Fibroblast of villous mesenchyme (primary cell): ENCODE measurements at places on chromosomes 11 and 22. TPM values are rescaled to one million over a fixed set of nuclear protein-coding genes. Genes with fewer than 3 reads are reported as not detected.

- DNase-seq = no peak
Measured at GRCh38 chr11:114085965-114086793, 26.7 kb downstream of the ZBTB16 start.

Gene OR2AG2
- total RNA-seq = under 0.01 and 0.32 TPM in 2 replicates

- no peak for DNase-seq
Measured at GRCh38 chr11:106842134-106842533, 176.1 kb downstream of the GUCY1A2 start.

GRCh38 chr11:34646431-34646830, 25.5 kb downstream of the EHF start:
- no peak for DNase-seq

DNA sequence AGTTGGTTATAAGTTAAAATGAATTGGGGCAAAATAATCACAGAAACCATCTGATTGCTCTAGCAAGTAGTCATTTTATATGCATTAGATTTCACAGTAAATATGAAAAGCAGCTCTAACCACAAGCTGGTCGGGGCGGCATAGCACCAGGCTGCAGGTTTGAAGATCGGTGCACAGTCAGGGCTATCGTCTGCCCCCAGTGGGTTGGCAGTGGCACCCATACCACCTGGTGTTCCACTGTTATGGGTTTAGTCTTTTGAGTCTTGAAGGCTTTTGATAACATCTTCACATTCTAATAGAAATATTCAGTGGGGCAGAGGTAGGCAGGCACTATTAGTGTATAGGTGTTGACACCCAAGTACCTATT, 62.1 kb downstream of the GRK3 start:
- DNase-seq = no peak

Gene SLC22A6
- not detected in 2 replicates for total RNA-seq

Gene IGLL5
- total RNA-seq = not detected in 2 replicates

DNA sequence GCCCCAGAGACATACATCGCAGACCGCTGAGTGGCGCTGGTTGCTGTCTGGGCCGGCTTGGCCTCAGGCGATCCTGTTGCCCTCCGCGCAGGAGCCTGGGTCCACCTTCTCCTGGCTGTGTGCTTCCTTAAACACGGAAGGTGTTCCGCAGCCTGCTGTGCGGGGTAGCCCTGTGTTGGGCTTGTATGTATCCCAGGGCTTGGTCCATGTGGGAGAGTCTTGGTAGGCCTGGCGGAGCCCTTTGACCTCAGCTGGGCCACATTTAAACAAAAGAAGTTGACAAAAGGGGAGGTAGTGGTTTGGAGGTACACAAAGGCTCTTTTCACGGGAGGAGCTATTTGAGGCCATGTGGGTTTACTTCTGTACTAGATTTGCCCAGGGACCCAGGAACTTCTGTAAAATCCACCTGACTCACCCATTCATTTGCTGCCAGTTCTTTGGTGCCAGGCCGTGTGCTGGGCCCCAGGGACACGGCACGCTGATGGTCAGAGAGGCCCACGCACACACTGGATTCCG, 11.0 kb upstream of the GRAMD4 start:
- no peak for DNase-seq

- DNase-seq = peak; percentile 8
Measured at GRCh38 chr11:45155058-45155551, 8.7 kb downstream of the PRDM11 start.

DNA sequence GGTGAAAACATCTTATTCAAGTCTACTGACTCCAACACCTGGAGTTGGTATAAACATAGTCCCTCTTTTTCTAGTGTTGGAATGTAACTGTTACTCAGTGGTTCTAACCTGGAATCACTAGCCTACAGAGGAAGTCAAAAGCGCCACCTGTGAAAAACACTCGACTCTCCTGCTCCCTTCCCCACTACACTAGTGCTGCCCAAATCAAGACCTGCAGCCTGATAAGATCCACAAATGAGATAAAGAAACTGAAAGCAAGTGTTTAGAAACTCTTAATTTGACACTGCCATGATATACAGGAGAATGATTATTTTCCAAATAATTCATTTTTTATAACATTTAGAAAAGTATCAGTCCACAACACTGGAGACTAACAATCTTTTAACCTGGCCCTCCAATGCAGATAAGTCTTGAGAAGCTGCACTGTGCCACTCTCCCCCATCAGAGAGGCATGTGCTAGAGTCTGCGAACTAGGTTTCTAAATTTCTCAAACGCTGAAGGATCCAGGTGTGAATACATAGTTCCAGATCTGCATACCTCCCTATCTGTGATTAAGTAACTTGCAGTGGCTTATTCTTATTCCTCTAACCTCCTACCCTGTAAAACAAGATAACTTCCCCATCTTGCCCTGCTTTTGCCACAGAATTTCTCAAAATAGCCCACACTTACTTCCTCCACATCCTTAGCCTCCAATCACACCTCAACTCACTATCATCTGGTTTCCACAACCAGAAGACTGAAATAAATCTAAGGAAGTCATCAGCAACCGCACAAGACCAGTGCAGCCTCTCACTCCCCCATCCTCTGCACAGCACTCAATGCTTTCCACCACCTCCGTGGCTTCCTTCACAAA, 88.1 kb downstream of the RRAS2 start:
- DNase-seq = no peak

Gene SYNGR1
- total RNA-seq = 8.6 and 12.2 TPM in 2 replicates

GRCh38 chr11:64647019-64647779, 56.2 kb downstream of the SLC22A12 start:
- DNase-seq = no peak

DNA sequence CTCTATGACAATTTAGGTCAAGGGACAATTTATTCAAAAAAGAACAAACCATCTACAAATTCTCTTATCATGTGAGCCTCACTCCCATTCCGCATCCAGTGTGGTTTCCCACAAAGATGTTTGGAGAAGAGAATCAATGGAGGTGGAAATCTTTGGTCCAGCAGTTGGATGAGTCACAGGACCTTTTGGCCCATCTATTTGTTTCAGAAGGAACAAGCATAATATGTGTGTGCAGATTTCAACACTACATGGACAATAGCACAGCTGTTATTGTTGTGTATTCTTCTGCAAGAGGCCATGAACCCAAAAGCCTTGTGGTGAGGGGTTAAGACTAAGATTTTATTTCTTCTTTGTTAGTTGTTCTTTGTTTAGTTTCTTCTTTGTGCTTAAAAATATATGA, 61.6 kb downstream of the OR10A6 start:
- no peak for DNase-seq

Gene HOATZ
- total RNA-seq = not detected in 2 replicates

- peak; percentile 89 for DNase-seq
Measured at GRCh38 chr11:86955361-86956120, at the start of gene FZD4. TSS of gene FZD4 (minus strand) at chr11:86955395. CDS start at chr11:86955085, 310 bp downstream.

Gene NXPE2
- not detected in 2 replicates for total RNA-seq

DNA sequence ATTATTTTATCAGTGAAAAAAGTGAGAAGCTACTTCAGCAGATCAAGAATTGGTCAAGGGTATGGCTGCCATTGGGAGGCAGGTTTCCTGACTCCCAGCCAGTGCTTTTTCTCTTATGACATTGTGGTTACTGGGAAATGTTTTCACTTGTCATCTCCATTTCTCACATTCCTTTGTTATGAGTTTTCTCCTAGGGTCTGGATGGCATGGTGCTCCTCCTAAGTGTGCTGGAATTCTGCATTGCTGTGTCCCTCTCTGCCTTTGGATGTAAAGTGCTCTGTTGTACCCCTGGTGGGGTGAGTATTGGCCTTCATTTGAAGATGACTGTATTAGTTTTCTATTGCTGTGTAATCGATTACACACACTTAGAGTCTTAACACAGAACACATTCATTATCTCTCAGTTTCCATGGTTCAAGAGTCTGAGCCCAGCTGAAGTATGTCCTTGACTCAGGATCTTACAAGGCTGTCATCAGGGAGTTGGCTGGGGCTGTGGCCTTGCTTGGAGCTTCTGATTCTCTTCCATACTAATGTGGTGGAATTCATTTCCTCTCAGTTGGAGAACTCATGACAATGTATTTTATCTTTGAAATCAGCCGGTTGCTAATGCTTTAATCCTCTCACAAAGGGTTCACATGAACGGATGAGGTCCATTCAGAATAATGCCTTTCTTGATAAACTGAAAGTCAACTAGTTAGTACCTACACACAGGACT, 21.0 kb upstream of the MS4A6E start:
- peak; percentile 2 for DNase-seq

GRCh38 chr11:7170431-7170830, 81.3 kb upstream of the SYT9 start:
- DNase-seq = peak; percentile 12

DNA sequence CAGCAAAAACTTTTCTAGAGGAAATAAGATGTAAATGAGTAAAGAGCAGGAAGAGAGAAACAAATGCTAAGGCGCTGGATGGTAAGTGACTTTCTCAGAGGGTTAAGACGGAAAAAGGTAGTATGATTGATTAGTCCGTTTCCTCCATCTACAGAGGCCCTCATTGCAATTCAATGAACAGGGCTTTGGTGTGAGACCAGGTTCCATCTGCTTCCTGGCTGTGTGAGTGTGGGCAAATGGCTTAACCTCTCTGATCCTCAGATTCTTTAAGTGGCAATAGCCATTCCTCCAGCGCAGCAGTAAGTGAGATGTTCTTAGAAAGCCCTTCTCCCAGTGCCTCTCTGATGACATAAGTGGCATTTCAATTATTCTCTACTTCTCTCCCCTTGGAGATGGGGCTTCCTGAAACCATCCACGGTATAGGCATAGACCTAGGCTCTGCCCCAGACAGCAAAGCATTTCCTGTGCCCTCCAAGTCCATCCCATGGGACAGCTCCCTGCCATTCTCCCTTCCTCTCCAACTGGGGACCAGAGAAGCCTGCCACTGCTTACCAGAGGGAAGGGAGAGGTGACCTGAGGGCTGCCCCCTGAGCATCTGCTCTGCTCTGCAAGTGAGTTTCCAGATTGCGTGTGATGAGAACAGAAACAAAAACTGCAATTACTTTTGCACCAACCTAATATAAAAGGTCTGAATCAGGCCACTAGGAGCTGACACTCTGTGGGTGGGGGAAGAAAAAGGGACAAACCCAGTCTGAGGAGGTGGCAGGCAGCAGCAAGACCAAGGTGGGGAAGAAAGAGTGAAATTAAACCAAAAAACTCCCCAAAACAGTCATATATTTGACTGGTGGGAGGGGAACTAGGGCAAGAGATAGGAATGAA, 12.7 kb upstream of the CD44 start:
- no peak for DNase-seq

Gene SMTNL1
- not detected in 2 replicates for total RNA-seq

Gene TMEM225
- total RNA-seq = not detected in 2 replicates

Gene FAM180B
- total RNA-seq = not detected in 2 replicates

Gene LRRC10B
- not detected in 2 replicates for total RNA-seq

DNA sequence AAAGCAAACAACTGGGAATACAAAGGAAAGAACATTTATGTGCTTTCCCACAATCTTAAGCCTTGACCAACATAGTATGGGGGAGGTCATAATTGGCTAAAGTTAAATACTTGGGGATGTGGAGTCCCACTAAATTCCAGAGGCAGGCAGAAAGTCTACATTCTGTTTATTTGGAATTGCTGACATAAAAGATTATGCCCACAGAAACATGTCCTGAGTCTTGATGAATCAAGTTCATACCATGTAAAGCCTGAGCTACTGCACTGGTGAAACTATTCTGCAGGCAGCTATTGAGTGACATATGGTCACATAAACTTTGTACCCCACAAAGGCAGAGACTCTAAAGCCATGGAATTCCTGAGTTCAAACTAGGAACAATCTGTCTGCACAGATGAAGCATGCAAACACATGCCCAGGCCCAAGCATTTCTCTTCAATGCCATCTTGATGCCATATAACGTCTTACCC, 69.9 kb upstream of the CHRM4 start:
- DNase-seq = no peak

- no peak for DNase-seq
Measured at GRCh38 chr11:33980897-33981296, 70.6 kb upstream of the CAPRIN1 start.

DNA sequence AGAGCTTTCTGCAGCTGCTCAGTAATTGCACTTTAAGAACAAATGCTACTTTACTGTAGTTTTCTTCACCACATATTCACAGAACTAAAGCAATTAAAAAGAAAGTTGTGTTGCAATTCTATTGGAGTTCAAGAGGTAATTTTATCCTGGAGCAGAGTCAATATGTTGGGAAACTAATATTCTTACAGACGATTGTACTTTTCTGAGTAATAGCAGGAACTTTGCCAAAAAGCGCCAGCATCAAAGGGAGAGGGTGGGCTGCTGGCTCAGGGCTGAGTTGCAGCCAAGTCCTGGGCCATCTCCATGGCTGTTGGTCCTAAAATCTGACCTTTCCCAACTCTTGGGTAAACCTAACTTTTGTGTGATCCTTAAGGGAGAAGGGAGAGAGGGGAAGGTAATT, 73.6 kb upstream of the MYO18B start:
- DNase-seq = peak; percentile 56

DNA sequence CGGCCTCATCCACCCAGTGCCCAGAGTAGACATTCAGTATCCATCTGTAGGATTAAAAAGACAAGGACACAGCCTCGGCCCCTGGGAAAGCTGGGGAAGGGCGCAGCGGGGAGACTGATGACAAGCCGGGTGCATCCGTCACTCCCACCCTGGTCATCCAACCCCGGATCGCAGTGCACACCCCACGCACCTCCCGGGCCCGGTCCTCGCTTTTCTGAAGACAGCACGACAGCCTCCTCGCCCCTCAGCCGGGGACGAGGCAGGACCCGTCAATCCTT, 1.1 kb downstream of the FCHSD2 start:
- DNase-seq = no peak

DNA sequence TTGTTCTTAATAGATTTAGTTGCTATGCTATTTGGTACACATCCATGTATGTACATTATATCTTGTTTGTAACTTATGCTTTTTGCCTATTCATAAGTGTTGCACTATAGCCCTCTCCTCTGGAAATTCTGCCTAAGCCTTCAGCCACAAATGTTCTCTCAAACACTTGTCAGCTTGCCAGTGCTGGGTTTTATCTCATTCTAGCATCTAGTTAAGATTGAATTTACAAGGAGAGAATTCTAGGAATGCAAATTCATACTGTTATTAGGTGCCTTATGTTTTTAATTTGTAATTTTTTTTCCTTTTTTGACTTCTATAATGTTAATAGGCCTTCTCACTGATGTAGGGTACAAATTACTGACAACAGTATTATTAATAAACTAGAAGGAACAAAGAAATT, 14.6 kb upstream of the CTSC start:
- DNase-seq = peak; percentile 73

DNA sequence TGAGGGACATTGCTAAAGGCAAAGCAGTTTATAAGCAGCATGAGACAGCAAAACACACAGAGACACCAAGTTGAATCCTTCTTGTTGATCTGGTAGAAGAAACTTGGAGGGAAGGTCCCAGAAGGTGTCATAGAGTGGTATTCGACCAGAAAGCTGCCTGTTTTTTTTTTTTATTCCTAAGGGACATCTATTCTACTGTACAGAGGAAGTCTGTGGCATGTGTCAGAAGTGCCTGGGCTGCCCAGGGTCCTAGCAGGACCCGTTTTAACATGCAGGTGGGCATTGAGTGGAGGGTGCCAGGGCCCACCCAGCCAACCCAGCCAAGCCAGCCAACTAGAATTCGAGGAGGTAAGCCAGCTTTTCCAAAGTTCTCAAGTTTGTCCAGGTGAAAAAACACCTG, 68.0 kb upstream of the ATXN10 start:
- no peak for DNase-seq

Gene HBG2
- total RNA-seq = not detected in 2 replicates

Gene RASL10A
- total RNA-seq = 0.86 TPM in 1 of 2 replicates, not detected in the other

- DNase-seq = no peak
Measured at GRCh38 chr11:65536412-65537295, 11.8 kb downstream of the SCYL1 start.

Gene ACR
- not detected in 2 replicates for total RNA-seq

Gene KDM4E
- not detected in 2 replicates for total RNA-seq
